Right ventricle myocardium superior (tissue), 1 donor: ENCODE measurements at places on chromosomes 3 and 15. TPM values are rescaled to one million over a fixed set of nuclear protein-coding genes. Genes with fewer than 3 reads are reported as not detected.

DNA sequence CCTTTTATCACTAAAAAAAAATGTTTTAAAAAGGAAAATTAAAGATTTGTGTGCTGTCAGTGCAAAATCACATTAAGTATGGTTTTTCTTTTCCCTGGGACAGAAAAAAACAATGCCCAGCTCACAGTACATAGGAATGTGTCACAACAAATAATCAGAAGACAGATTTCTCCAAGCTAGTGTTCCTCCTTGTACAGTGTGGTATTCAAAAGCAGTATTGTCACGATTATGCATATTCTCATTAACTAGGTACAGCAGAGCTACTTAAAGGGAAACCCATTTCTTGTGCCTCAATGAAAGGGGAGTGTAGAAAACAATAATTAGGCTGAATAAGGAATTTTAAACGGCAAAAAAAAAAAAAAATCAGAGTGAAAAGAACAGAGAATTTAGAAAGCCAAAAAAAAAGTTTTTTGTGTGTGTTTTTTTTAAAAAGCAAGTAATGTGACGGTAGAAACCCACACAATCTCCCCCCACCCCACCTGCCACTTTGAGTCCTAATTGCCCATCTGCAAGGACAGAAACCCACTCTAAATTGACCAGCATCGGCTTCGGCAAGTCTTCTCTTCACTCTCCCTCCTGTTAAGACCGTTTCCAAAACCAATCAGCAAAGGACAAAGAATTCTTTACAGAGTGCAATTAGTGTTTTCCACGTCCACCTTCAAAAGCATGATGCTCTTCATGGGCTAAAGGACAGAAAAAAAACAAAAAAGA, 41.0 kb downstream of the EIF4E3 start:
- DNase-seq, result no peak

DNA sequence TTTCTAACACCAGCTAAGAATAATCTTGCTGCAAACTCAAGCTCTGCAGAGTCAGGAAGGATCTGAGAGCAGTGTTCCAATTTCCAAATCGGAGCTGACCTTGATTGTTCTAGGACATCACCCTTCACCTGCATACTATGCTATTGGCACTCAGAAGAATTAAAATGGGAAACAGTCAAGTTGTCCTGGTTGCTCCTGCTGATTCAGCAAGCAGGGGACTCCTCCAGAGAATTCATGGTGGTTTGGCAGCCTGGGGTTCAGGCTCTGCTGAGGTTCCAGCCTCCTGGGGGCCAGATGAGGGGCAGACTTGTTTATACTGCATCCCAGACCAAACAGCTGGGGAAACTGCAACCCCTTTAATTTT, 213.7 kb upstream of the ADAMTS9 start:
- DNase-seq, result no peak

DNA sequence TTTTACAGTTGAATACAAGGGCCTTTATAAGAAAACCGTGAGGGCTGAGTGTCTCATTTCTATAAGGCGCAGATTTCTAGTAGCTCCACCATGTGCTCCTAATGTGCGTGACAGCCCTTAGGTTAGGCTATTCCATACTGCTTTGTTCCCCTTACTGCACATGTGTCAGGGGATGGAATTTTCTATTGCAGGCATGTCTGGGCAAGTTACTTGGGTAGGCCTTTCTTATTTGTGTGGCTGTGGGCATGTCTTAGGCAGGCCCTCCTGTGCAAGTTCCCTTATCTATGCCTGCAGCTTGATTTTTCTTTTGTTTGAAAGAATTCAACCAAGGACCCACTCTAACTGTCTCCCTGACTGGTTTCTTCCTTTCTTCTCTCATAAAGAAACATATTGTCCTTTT, 434.2 kb upstream of the CNTN3 start:
- no peak for DNase-seq

GRCh38 chr15:100853676-100854440, 25.8 kb upstream of the ALDH1A3 start:
- no peak for DNase-seq

MNS1 gene
- total RNA-seq, result 0.94 TPM

DGKG gene
- total RNA-seq, result 30.8 TPM
